AG08395 (cell line): ENCODE measurements at places on chromosomes 7 and 10.

- no peak for DNase-seq
These were observed 69.7 kb upstream of the MGMT start for GRCh38 chr10:129397198-129397974.

DNA sequence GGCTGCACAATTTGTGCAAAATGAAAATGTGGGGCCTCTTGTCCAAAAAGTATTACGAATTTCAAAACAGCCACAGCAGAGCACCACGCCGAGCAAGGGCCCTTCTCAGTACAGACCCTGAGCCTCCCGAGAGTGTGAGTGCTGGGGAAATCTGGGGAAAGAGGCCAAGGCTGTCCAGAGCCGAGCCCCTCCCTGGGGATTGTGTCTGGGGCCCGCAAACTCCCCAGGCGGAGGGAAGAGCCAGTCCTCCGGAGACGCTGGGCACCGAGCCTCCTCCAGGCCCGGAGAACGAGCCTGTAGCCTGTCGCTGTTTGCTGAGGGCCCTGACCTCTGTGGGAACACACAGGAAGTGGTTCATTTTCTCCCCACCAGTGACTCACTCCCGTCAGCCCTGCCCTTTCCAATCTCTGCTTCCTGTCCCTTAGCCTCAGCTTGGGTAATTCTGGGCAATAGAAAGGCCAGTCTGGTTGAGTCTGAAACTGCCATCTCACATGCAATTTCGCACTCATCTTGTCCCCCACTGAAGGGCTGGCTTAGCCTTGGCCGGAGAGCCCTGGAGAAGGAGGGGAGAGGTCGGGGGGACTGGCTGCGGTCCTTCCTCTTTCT lies 19.5 kb upstream of the GNA12 start:
- peak; percentile 95 for DNase-seq

GRCh38 chr7:106063692-106064091 lies 48.4 kb downstream of the SYPL1 start:
- no peak for DNase-seq

- DNase-seq, result no peak
These were observed 23.3 kb upstream of the WNT2 start for GRCh38 chr7:117346161-117346560.

DNA sequence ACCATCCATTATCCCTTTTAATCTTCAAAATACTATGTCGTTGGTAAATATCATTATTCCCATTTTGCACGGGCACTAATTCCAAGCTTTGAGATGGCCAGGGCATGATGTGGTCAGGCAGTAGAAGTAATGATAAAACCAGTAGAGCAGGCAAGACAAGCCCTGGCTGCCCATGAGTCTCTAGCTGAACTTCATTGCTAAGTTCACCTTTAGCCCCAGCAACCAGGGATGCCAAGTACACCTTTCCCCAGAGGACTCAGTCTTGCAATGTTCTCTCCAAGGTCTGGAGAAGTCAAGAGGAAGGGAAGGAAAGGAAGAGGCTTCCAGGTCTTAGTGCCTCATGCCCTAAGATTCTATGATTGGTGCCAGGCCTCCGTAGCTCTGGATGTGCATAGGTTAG lies 203.2 kb downstream of the PLXNA4 start:
- DNase-seq, result no peak

DNA sequence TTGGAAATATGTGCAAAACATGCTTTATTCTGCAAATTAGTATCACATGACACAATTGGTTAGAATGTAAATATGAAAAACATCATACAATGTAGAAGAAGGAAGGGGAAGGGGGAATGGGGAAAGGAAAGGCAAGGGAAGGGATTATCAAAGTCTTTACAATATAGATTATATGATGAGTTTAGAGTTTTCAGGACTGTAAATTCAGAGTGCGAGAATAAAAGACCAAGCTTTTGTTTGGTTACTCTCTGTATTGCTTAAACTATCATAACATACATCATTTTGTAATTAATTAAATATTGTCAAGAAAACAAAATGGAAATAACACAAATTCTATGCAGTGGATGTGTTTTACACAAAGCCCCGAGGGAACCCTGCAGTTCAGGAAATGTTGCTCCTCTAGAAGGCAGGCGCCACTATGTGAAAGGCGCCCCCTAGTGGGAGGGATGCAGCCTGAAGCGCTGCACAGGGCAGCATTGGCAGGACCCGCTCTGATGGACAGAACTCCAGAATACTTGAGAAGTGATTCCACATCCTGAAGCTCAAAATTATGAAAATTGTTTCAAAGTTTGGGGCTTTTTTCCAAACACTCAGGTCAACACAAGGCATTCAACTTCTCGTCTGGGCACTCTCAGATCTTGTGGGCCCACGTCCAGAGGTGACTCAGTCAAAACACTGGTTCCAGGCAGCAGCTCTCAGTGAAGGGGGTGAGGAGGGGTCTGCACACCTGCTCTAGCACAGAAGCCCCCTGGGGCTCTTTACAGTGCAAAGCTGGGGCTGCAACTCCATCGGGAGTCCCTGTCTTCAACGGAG lies 31.6 kb upstream of the TMEM254 start:
- peak; percentile 77 for DNase-seq

DNA sequence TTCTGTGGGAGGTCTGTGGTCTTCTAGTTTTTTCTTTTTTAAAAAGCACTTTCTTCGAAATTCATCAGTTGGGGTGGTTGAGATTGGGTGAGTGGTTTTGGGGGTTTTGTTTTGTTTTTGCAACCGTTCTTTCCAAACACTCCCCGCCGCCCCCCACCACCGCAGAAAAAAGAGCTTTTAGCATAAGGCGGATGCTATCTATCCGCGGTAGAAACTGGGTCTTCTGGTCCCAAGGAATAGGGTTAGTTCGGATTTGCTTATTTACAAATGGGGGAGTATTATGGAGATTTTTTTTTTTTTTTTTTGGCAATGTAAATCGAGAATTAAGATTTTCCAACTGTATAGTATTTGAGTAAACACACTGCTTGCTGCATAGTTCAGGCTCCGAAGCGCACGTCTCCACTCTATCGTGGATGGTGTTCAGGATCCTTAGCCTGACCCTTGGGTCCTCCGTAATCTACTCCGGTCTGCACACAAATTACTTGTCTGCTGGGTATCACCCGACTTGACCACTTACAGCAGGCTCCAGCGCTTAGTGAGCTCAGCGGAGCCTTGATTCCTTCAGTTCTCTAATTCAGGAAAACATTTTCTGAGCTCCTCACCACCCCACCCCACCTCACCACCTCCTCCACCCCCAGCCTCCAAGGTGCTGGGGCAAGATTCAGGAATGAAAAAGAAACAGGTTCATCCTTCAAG lies 757 bp upstream of the NRCAM start:
- no peak for DNase-seq

GRCh38 chr7:50329775-50330174 lies 25.3 kb downstream of the IKZF1 start:
- no peak for DNase-seq

DNA sequence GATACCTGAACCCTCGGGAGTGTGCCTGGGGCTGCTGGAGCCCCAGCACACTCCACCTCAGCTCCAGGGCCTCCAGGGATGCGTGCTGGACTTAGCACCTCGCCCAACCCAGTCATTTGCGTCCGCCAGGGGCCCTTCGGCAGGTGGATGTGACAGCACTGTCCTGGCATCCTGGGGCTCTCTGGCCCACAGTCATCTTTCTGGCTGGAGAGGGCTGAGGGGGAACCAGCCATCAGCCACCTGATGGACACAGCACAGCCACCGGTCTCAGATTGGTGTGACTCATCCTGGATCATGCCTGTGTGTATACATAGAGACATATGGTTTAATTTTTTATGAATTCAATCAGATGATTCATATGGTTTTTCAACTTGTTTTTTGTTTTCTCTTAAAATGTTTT lies 11.1 kb downstream of the ZNF775 start:
- no peak for DNase-seq

DNA sequence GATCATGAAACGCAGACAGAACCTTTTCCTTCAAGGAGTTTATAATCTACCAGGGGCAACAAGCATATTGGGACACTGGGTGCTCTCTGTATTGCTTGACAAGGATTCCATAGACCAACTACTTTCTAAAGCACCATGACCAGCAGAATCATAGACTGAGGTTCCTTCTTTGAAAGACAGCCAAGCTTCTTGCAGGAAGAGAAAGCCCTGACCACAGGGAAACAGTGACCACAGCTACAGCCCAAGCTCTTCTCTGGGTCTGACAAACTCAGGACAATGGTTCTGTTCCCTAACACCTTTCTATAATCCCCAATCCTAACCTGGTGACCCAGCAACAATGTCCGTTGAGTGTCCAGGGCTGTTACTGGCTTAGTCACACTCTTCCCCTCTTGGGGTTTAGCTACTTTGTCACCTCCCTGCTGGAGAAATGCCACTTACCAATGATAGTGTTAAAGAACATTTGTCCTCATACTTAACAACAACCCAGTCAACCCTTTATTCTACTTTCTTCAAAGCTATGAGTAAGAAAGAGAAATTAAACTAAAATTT lies 155.7 kb downstream of the JAZF1 start:
- DNase-seq, result no peak

DNA sequence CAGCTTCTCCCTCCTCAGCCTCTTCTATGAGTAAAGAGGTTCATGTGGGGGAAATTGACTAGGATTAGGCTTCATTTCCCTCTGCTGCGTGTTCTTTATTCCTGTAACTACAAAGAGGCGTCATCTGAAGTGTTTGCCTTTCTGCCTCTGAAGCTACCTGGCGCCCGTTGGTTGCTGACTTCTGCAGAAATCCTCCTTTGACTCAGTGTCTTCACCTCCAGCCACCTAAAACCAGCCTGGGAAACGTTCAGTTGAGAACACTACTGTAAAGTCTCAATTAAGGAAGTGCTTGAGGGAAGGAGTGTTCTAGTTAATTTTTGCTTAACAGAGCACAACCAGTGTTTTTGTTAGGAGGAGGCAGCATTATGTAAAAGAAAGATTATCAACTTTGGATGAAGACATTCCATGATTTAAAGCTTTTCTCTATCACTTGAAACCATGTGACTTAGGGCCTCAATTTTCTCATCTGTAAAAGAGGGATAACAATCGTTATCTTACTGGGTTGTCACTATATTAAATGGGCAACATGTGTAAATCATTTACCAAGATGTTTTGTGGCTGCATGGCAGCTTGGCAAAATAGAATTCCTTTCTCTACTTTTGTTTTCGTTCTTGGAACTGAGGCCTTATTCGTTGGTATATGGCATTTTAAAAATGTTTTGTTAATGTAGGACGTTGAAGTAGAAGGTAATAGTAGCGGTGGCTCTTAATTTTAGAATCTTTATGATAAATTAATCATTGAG lies 642.9 kb downstream of the SDK1 start:
- DNase-seq, result no peak

GRCh38 chr10:20839141-20839540 lies 58.0 kb downstream of the NEBL start:
- DNase-seq, result no peak

GRCh38 chr7:40881405-40881926 lies 746.7 kb downstream of the SUGCT start:
- no peak for DNase-seq

GRCh38 chr7:99243751-99244337 lies 28.8 kb upstream of the MYH16 start:
- no peak for DNase-seq

DNA sequence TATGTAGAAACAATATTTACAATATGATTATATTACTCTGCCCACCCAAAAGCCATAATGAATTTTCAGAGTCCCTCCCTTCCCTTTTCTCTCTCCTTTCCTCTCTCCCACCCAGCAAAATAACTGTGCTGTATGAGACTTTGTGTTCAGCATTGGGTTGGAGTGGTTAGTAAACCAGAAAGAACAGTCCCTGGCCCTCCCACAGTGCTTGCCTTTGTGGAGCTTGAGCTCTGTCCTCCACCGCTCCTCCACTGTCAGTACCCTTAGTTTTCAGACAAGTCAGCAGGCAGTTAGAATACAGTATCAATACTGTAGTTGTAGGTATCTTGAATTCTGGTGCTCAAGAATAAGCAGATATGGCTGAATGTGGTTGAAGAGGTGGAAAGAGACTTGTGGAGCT lies 92.7 kb downstream of the CDK14 start:
- no peak for DNase-seq

DNA sequence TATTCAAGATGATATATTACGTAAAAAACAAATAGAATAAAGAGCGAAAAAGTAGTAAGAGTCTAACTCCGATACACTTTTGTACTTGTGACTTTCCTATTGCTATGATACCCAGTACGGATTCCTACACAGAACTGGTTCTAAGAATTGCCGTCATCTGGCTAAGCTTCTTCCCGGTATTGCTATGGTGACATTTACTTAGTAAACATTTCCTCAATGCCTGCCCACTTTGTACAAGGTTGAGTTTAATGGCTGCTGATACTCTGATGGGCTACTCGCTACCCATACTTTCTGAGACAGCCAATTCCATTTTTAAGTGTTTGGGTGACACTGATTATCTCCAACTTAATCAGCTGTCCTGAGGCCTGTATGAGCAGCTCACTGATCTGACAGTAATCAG lies 55.6 kb downstream of the OSBPL3 start:
- DNase-seq, result no peak

GRCh38 chr7:121433775-121434174 lies 37.7 kb upstream of the FAM3C start:
- DNase-seq, result no peak

DNA sequence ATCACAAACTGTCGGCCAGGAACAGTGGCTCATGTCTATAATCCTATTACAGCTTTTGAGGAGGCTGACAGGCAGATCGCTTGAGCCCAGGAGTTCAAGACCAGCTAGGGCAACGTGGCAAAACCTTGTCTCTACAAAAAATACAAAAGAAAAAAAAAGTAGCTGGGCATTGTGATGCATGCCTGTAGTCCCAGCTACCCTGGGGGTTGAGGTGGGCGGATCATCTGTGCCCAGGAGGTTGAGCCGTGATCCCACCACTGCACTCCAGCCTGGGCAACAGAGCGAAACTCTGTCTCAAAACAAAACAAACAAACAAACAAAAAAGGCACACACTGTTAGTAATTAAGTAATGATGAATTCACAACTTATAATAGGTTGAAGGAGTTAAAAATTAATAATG lies 441.5 kb upstream of the PCDH15 start:
- DNase-seq, result no peak

DNA sequence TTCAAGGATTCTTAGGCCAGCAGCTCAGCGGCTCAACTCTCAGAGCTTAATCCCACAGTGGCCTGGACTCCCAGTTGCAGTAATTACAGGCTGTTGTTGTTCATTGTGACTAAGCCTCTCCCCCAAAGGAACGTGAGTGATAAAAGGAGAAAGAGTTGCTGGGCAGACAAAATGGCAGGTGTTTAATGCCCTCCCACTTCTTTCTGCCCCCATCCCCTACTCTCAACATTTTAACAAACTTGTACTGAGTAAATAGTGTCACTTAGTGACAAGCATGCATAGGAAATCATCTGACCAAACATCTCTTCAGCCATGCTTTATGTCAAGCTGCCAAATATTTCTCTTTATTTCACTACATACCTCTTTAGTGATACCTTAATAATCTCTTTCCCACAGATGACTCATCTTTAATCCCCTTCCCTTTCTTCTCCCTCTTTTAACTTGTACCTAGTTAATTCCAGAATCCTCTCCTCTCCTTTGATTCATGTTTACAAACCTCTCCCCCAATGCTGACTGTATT lies 12.4 kb upstream of the MTERF1 start:
- no peak for DNase-seq

GRCh38 chr7:78090616-78091015 lies 292.0 kb downstream of the PHTF2 start:
- peak; percentile 37 for DNase-seq
